Dermis microvascular lymphatic vessel endothelial cell (primary cell): ENCODE measurements at places on chromosomes 12 and 14. TPM values are rescaled to one million over a fixed set of nuclear protein-coding genes. Genes with fewer than 3 reads are reported as not detected.

- no peak for DNase-seq
Measured at GRCh38 chr12:2076196-2076570, 23.4 kb downstream of the CACNA1C start.

DNA sequence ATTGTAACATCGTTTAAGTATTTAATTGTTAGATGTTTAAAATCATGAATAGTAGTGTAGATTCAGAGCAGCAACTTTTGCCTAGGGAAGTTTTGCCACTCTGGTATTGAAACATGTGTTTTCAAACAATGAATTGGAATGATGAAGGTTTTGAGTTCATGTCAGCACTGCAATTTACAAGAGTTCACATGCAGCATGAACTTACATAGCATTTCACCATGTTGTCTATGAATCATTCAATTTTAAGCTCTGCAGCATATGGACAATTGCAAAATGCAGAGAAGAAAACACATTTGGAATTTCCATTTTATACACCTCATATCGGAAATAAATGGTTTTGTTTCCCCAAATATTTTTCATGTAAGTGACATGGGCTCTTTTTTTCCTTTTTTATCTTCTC is 170.7 kb upstream of the CDKN3 start:
- no peak for DNase-seq

- no peak for DNase-seq
Measured at GRCh38 chr12:3651585-3652424, 101.1 kb downstream of the CRACR2A start.

DNA sequence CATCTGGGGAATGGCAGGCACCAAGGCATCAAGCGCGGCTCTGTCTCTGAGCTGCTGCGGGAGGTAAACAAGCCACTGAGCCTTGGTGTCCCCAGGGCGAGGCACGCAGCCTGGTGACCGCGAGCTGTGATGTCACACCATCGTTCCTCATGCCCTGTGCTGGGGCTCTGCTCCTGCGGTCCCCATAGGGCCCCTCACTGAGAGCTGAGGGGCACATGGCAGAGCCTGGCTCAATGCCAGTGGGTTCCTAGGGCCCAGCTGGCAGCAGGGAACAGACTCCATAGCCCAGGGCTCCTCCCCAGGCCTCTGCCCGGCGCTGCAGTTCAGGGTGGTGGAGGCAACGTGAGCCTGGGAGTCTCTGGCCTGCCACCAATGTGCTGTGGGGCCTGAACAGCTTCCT is 22.6 kb downstream of the CHGA start:
- DNase-seq, result no peak

- DNase-seq, result no peak
Measured at GRCh38 chr14:28765169-28765830, 1.3 kb upstream of the FOXG1 start.

DNA sequence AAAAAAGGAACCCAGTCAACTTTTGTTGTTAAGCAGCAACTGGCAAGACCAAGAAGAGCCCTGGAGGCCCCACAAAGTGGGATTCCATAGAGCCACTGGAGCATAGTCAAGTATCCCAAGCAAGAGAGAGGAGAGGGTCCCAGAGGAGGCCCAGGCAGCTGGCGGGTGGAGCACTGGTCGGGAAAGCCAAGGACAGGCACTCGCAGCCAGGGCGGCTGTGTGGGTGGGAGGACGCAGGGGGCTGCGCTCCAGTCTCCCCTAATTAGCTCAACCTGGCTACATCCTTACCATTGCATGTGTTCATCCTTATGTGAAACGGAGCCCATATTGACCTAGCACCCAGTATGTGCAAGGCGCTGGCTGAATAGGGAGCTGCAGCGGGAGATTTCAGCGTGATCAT is 18.3 kb upstream of the ZFP36L1 start:
- no peak for DNase-seq

The EML1 gene
- 29.9 and 35.1 TPM in 2 replicates for total RNA-seq

- peak; percentile 33 for DNase-seq
Measured at GRCh38 chr14:22900081-22900799, 17.2 kb downstream of the REM2 start.

- no peak for DNase-seq
Measured at GRCh38 chr14:69963966-69964365, 84.8 kb downstream of the SMOC1 start.

DNA sequence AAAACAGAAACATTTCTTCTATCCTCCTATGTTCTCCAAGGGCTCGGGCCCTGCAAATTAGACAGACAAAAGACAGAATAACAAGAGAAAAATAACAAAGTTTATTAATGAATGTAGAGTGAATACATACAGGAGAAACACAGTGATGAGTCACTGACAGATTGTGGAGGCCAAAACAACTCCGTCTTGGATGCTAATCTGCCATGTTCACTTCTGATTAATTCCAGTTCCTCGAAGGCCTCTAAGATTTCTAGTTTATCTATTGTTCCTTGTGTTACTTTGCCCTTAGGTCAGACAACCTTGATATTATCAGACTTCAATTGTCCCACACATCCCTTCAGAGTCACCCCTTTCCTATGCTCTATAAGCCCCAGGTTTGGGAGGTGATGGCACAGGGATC is 26.8 kb upstream of the NEDD1 start:
- DNase-seq, result no peak

DNA sequence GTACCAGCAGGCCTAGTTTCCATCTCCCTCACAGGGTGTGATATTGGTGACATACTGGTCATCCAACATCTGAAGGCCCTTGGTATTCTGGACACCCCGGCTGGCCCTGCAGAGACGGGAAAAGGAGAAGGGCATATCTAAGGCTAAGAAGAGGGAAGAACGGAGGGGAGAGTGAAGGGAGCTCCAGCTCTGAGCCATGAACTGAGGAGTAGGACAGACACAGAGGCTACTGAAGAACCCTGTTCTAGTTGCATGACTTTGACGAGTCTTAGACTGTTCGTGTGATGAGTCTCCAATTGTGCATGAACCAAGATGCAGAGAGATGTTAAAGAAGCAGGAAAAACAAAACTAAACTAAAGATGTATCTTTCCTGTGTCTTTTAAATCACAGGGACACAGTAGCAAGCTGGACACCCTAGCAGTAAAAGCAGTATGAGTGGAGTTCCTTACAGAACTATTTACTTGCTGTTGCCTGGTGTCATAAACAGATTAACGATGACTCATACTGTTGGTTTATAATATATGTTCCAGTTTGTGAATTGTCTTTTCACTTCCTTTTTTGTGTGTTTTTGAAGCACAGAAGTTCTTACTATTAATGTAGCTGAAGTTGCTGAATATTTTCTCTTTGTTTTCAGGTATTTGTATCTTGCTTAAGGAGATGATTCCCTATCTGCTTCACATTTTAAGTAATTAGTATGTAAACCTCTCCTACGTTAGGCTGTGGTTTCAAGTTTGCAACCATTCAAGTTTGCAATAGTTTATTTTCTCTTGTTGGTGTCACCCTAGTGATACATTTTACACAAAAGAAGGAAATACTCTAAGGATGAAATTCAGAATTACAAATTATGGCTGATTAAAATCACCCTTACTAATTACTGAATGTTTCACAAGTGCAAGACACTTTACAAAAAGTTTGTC is 15.7 kb downstream of the FAR2 start:
- DNase-seq, result peak; percentile 86

DNA sequence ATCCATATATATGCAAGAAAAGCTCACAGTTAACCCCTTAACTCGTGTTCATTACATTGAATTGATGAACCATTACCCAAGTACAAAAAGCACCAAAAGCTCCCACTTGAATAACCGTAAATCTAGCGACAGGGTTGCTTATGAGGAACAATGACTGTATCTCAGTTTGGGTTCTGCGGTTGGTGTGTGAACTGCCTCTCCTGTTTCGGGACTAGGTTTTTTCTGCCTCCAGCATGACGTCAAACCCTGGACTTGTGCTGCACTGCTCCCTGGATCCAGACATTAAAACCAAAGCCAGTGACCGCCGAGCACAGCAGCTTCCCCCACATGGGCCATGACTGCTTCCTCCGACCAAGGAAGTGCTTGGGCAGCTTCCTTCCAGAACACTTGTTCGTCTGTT is 77.7 kb downstream of the SETD3 start:
- no peak for DNase-seq

The NAV3 gene
- 2.3 and 10.8 TPM in 2 replicates for total RNA-seq

The PPP2R5E gene
- 9.9 and 10.4 TPM in 2 replicates for total RNA-seq

DNA sequence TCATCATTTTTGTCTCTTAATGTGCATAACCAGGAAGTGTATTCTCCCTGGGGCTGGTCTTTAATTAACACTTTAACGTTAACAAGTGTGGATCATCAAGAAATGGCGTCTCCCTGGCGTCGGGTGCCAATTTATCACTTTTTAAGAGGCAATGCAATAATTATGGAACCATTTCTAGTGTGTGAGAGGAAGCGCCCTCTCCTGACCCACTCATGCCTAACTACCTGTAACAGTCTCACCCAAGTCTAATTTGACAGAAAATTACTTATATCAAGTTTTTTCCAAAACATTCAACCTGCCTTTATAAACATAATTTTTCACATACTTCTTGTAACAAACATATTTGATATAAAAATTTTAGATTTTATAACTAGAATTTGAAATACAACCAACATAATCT is 905.3 kb upstream of the MDGA2 start:
- no peak for DNase-seq

GRCh38 chr14:40713387-40713786 is 893.3 kb upstream of the LRFN5 start:
- DNase-seq, result no peak

The MED6 gene
- total RNA-seq, result 17.7 and 23.6 TPM in 2 replicates

The SOAT2 gene
- total RNA-seq, result not detected in 2 replicates

- no peak for DNase-seq
Measured at GRCh38 chr14:28467611-28468010, 299.0 kb upstream of the FOXG1 start.

GRCh38 chr12:11633968-11634367 is 15.5 kb upstream of the ETV6 start:
- no peak for DNase-seq

GRCh38 chr14:97524589-97525319 is 727.6 kb downstream of the VRK1 start:
- no peak for DNase-seq

- DNase-seq, result no peak
Measured at GRCh38 chr14:60878121-60878520, 102.8 kb downstream of the TRMT5 start.

GRCh38 chr14:30410986-30411385 is 148.0 kb upstream of the G2E3 start:
- DNase-seq, result no peak

DNA sequence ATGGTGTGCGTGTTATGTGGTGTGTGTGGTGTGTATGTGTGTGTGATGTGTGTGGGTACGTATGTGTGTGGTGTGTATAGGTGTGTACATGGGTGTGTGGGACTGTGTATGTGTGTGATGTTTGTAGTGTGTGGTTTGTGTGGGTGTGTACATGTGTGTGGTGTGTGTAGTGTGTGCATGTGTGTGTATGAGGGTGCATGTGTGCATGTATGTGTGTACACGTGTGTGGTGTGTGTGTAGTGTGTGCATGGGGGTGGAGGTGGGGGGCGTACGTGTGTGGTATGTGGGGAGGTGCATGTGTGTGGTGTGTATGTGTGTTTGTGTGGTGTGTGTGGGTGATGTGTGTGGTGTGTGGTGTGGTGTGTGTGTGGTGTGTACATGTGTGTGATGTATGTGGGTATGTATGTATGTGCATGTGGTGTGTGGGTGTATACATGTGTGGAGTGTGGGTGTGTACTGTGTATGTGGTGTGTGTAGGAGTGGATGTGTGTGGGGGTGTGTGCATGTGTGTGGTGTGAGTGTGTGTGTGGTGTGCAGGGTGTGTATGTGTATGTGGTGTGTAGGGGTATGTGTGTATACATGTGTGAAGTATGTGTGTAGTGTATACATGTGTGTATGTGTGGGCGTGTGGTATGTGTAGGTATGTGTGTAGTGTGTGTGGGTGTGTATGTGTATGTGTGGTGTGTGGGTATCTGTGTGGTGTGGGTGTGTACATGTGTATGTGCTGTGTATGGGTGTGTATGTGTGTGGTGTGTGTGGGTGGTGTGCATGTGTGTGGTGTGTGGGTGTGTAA is 119.8 kb upstream of the GSC start:
- DNase-seq, result no peak

The TAS2R19 gene
- 1.7 and 3.4 TPM in 2 replicates for total RNA-seq

The CAPZA3 gene
- not detected in 2 replicates for total RNA-seq

GRCh38 chr12:47838286-47838931 is 18.7 kb upstream of the HDAC7 start:
- peak; percentile 61 for DNase-seq

DNA sequence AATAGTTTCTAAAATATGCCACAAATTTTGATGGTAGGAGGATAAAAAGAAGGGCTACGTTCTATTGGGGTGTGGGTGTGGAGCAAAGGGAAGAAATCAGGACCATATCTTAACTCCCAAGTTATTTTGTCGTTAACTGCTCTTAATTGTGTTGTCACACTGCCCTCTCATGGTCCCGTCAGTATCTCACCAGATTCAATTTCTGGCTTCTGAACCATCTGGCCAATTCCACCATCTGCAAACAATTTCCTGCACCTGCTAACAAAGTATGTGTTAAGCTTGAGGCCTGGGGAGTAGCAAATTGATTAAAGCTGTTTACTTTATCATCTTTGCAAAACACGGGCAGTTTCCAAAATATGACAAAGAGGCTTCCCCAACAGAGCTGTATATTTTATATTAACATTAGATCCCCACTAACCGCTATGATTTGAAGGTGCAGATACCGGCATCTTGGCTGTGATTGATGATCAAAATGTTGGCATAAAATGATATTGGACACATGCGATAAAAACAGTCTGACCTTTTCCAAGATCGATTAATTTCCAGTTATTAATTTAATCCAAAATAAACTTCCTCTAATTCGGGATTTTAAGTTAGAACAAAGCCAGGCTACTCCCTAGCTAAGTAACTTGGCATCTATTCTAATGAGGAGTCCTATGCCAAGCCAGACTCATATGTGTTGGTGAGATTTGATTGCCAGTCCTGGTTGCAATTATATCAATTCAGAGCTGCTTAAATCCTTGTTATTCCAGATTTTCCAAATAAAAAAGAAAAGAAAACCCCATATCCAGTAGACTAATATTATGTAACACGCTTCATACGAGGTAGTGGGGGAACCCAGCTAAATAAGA is 6.9 kb upstream of the DNM1L start:
- peak; percentile 61 for DNase-seq

The DPF3 gene
- 0.38 and 0.90 TPM in 2 replicates for total RNA-seq

- no peak for DNase-seq
Measured at GRCh38 chr14:88210426-88210825, 112.6 kb downstream of the KCNK10 start.

DNA sequence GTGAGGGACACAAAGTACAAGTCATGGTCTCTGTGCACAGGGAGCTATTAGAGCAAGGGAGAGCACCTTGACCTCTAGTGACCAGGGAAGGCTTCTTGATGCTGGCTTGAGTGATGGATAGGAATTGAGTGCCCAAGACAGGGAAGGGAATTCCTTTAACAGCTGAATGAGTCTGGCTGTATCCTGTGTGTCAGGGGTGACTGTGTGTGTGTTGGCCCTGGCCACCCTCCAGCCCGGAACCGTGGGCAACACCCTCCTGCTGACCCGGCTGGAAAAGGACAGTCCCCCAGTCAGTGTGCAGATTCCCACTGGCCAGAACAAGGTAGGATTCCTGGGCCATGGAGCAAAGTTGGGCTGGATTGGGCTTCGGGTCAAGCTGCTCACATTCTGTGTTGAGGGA is 5.5 kb upstream of the PFDN5 start:
- no peak for DNase-seq

The GNB3 gene
- total RNA-seq, result 0.13 and 0.25 TPM in 2 replicates
